ENCODE measurements at places on chromosomes 12 and 14.

- DNase-seq, result peak; percentile 58
Measured at GRCh38 chr12:123621619-123622530, 11.6 kb downstream of the EIF2B1 start.

DNA sequence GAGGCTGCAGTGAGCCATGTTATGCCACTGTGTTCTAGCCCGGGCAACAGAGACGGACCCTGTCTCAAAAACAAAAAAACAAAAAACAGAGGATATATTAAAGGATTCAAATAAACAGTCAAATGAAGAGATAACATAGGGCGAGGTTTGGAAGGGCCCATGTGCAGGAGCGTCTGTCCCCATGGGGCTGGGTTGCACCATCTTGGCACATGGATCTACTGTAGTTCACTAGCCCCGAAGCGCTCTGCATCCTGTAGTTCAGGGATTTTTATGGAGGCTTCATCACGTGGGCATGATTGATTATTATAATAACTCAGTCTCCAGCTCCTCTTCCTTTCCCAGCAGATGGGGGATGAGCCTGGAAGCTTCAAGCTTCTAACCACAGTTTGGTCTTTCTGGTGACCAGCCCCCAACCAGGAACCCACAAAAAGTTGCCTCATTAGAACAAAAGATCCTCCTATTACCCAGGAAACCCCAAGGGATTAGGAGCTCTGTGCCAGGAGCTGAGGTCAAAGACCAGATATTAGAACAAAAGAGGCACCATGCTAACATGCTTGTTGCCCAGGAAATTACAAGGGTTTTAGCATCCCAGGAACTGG lies 59.9 kb downstream of the HCAR2 start:
- no peak for DNase-seq

DNA sequence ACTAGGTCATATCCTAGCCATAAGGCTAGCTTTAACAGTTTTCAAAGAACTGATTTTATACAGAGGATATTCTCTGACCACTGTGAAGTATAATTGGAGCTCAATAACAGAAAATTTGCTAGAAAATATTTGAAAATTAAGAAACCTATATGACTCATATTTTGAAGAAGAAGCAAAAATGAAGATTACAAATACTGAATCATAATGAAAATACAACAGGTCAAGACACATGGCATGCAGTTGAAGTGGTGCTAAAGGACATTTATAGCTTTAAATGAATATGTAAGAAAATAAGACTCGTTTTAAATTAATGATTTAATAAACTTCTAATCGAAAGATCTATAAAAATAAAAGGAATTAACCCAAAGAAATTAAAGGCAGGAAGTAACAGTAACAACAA lies 1234.6 kb downstream of the SLC16A7 start:
- no peak for DNase-seq

- no peak for DNase-seq
Measured at GRCh38 chr12:93624595-93625294, 52.3 kb downstream of the SOCS2 start.

DNA sequence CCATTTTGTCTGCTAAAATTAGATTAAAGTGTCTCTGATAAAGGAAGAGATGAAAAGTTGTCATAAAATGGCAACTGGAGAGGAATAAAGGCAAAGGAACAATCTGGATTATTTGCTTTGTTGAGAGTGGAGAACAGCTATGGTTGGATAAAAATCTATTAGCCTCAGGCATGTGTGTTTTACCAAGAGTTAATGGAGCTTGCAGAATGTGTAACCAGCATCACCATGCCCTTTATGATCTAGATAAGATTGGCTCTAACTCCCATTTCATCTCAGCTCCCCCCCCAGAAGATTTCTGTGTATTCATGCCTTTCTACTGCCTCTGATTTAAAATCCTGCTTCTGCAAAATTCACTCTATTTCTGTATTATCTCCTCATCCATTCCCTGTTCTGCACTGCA lies 93.8 kb downstream of the GALC start:
- DNase-seq, result no peak

DNA sequence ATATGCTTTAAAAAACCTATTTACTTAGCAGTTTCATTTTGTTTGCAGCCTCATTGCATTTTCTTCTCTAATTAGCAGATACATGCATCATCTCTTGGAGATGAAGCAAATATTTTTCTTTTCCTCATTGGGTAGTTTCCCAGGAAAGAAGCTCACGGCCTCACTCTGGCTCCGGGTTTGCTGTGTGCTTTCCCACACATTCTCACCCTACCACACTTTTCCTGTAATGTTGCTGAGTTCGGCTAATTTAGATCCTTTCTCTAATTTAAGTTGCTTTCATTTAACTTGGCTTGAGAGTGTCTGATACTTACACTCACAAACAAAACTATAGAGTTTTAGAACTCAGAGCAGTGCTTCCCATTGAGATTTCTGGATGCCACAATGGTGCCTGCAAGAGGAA lies 928.2 kb downstream of the NRXN3 start:
- DNase-seq, result no peak

- no peak for DNase-seq
Measured at GRCh38 chr12:267581-268482, 5.2 kb upstream of the SLC6A13 start.

DNA sequence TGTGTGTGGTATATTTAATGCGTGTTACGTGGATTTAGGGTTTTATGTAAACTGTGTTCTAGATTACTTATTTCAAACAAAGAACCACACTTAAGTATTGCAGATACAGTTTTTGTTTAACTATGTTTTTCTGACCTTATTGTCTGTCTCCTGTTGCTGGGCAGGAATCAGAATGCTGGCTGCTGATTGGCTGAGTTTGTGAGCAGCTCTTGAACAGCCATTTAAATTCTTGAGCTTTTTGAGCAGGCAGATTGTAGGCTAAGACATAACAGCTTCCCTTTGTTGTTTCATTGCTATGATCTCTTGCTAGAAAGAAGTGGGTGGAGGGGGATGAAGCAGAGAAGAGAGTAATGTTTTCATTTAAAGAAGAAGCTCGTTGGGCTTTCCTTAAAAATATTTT lies 52.2 kb downstream of the ATF7IP start:
- peak; percentile 85 for DNase-seq

GRCh38 chr12:124071075-124071443 lies 98.0 kb downstream of the ZNF664 start:
- DNase-seq, result no peak

DNA sequence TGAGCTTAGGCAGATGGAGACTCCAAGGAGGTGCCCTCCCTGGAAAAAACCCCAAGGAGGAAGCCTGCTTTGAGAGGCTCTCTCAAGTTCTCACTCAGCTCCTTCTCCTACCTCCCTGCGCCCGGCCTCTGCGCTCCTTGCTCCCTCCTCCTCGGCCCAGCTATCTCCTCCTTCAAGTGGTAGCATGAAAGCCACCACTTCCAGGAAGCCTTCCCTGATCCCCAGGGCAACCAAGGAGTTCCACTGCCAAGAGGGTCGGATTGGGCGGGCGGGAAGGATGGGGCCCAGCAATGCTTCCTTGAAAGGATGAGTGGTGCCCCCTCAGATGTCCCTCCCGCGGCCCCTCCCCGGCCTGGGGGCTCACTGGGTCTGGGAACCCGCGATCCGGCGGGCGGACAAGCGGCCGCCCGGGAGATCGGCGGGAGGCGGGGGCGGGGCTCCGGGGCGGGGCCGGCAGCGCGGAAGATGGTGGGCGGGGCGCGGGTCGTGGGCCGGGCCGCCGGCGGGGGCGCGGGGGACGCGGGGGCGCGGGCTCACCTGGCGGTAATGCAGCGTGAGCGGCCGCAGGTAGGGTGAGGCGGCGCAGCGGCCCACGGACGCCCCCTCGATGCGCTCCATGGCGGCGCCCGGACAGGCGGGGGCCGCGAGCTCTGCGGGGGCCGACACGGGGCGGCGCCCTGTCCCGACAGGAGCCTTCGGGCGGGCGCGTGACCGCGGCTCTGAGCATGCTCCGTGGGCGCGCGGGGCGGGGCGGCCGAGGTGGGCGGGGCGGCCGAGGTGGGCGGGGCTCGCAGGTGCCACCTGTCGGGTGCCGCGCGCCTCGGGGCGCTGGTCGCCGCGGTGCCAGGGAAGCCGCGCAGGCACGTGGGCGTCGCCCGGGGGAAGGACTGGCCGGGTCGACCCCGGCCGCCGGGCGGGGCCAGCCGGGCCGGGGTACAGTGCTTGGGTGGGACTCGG lies at the start of gene NUDT14:
Gene NUDT14 (minus strand): TSS at position 721 of the 957 bp plus-strand sequence. CDS start 103 bp downstream, at position 618.
- DNase-seq, result peak; percentile 91

DNA sequence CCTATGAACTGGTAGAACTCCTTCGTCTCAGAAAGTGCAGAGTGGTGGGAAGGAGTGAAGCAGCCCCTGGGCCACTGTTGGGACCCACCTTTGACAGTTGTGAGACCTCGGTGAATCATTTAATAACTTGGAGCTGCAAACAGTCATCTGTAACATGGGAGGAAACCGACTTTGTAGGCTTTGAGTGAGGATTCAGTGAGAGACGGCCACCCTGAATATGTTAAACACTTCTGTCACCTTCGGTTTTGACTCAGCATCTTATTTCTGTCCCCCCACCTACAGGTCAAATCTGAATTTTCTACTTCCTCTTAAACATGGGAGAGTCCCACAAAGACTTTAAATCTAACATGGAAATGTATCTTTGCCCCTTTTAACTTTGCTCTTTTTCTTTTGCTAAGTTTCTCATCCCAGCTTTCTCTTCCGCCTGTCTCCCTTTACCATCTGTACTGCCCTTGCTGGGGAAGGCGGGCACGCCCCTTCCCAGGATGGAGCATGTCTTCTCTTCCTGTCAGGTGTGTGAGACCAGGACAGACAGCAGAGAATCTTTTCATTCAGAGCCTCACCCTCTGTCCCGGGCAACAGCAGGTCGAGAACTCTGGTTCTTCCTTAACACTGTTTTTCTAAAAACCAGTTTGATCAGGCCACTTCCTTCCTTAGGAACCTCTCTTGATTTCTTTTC lies 37.1 kb downstream of the ZC3H14 start:
- peak; percentile 65 for DNase-seq
